ENCODE measurements at places on chromosomes 4 and X.

DNA sequence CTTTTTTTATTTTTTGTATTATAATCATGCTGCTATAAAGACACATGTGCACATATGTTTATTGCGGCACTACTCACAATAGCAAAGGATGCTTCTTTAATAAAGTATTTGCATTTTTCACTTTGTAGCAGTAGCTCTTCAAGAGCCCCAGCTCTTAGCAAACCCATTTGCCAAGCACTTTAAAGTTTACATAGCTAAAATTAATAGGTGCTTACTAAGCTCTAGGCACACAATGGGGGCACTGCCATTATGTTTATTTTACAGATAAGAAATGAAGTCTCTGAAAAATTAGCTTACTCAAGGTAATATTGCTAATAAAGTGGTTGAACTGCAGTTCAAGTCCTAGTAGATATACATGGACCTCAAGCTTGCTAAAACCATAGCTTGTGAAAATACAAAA is 230.3 kb upstream of the ARHGAP24 start:
- no peak for DNase-seq

DNA sequence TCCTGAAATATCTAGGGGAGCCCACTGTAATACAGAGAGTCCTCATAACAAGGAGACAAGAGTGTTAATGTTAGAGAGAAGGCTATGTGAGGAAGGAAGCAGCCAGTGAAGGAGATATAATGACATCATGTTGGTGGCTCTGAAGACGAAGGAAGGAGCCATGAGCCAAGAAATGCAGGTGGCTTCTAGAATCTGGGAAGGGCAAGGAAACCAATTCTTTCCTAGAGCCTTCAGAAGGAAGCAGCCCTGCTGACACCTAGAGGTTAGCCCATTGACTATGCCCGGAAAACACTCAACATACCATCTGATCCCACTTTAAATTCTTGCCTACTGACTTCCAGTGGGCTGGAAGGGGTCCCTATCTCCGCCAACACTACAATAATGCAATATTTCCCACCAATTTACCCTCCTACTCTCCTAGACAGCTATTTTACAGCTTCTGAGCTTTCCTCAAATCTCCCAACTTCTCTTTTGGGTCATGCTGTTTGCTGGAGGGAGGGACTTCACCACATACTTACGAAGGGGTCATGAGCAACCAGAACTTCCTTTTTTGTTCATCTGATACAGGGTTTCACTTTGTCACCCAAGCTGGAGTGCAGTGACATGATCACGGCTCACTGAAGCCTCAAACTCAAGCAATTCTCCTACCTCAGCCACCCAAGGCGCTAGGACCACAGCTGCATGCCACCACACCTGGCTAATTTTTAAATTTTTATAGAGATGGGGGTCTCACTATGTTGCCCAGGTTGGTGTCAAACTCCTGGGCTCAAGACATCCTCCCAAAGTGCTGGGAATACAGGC is 25.2 kb upstream of the G3BP2 start:
- no peak for DNase-seq

DNA sequence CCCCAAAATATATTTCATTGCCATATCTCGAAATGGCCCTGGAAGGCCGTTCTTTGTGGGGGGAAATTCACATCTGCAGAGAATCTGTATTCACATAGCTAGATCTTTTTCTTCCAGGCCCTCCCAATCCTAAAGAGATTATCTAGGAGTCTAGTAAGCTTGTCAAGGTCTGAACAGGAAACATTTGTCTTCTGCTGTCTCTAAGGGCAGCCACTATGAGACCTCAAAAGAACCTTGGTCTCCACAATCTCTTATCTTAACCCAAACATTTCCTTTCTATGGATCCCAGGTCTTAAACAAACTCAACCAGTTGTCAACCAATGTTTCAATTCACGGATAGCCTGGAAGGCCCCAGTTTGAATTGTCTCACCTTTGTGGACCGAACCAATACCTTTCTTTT is 45.0 kb downstream of the CRLF2 start:
- DNase-seq, result no peak

- peak; percentile 20 for DNase-seq
These were observed 6.3 kb downstream of the TKTL2 start for GRCh38 chr4:163467082-163467770.

- no peak for DNase-seq
These were observed 50.9 kb downstream of the TSC22D3 start for GRCh38 chrX:107724653-107725052.

- no peak for DNase-seq
These were observed 26.9 kb downstream of the ARFIP1 start for GRCh38 chr4:152806501-152807125.

GRCh38 chrX:51026862-51027261 is 116.3 kb downstream of the BMP15 start:
- no peak for DNase-seq

- no peak for DNase-seq
These were observed 291.8 kb downstream of the FBXW7 start for GRCh38 chr4:152243896-152244595.

DNA sequence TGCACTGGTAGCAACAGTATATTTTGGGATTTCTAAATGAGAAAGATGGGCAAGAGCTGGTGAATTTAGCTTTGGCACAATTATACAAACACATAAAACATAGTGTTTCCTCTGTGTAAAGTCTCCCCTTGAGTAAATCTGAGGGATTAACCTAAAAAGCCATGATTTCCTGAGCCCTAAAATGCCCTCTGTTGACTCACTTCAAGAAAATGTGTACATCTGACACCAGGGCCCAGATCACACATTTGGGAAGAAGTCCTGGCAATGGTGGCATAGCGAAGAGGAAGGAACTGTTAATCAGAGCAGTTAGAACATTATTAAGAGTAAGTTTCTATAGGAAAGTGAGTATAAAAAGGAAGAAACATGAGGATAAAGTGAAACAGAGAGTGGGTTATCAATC is 338.5 kb downstream of the SPOCK3 start:
- DNase-seq, result no peak

GRCh38 chr4:137659431-137659830 is 127.1 kb upstream of the PCDH18 start:
- DNase-seq, result no peak

GRCh38 chr4:8405516-8405875 is 35.0 kb downstream of the ACOX3 start:
- no peak for DNase-seq

DNA sequence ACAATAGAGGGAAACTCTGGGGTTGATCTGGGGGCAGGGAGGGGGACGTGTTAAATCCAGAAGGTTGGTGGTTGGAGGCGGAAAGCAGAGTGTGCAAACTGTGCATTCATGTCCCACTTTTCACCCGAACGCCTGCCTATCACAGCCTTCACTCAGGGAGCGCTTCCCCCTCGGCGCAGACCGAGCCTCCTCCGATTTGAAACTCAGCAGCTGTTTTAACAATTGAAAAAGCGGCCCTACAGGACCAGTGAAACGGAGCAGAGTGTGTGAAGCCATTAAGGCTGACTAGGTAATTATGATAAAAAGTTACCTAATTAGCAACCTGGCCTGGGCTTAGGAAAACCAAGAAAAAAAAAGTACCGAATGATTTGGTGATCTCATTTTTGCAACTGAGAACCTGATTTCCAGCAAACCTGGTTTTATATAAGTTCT is 685 bp upstream of the NDNF start:
- no peak for DNase-seq

GRCh38 chr4:150049682-150050081 is 28.6 kb upstream of the DCLK2 start:
- DNase-seq, result no peak

- no peak for DNase-seq
These were observed 41.7 kb upstream of the TSPAN7 start for GRCh38 chrX:38519651-38520050.

DNA sequence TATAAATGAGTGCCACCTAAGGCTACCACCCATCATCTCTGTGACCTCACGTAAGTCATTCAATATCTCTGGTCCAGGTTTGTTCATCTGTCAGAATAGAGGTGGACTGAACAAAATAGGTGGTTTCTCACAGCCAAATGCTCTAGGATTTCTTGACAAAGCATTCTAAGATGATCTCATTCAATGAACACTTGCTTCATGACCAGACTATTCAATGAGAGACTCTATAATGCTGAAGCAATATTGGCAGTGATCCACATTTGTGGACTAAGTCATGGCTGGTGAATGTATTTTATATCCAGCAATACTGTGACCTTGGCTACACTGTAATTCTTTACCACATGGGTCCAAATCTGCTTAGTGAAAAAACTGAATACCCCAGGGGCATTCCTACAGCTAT is 37.9 kb downstream of the LDB2 start:
- DNase-seq, result peak; percentile 10

DNA sequence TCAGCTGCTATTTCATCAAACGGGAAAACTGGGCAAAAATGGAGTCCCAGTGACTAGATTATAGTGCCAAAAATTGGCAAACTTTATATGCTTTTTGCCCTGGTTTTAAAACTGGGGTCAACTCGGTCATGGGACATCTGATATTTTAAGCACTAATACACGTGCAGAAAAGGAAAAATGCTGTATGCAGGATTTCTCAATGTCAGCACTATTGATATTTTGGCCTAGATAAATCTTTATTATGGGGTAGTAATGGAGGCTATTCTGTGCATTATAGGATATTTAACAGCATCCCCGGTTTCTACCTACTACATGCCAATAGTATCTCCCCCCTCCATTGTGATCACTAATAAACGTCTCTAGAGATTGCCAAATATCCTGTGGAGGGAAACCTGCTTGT is 870.9 kb upstream of the IGFBP7 start:
- DNase-seq, result no peak

DNA sequence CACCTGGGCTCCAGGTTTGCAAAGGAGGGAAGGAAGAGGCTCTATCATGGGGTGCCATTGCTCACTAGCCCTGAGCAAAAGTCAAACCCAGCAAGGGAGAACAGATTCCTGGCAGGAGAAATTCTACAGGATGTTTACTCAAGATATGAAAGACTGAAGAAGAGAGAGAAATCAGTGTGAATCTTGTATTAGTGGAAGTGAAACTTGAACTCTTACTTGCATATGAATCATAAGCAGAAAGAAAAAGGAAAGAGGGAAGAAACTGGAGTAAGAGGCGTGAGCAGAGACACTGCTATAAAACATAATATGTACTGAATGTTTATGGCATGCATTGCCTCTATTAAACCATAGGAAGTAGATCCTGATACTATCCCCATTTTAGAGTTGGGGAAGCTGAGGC is 60.9 kb downstream of the C4orf46 start:
- DNase-seq, result peak; percentile 36

GRCh38 chrX:153564047-153564606 is 34.8 kb downstream of the CCNQ start:
- no peak for DNase-seq

DNA sequence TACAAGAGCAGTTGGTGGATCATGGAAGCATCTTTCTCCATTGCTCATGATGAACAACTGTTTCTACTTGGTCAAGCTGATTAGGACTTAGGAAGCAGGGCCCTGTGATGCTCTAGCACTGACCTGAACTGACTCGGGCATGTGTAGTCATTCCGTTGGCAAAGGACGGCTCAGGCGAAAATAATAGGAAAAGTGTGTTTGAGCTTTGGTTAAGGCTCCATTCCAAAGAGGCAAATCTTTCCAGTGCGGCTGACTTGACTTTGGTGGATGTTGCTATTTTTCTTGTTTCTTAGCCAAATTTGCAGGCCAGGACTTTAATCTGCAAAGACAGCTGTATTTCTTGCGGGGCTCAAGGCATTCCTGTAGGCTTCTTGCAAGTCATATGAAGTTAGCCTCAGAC is 39.5 kb downstream of the ZNF518B start:
- no peak for DNase-seq

DNA sequence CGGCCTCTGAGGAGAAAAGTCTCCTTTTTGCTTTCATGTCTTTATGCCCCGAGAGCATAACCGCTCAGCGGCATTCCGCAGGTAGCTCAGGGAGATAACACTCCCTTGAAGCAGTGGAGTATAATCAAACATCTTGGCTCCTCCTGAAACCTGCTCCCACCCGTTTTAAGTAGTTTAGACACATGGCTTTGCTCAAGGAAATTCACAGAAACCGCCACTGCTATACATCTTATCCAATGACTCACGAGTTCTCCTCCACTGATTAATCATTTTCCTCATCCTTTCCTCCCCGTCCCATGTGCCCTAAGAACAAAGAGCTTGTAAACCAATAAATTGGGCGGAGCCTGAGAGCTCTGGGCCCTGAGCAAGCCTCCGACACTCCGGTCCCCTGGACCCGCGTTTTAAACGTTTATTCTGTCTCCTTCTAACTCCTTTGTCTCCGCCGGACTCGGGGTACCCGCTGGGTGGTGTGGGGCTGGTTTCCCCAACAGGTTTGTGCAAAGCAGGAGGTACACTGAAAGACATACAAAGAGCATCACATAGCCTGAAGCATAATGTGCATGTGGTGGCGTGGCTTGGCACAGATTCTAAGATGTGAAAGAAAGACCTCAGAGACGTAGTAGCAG is 401.2 kb downstream of the TLL1 start:
- DNase-seq, result peak; percentile 35

GRCh38 chrX:24934279-24934678 is 81.5 kb downstream of the ARX start:
- DNase-seq, result no peak

DNA sequence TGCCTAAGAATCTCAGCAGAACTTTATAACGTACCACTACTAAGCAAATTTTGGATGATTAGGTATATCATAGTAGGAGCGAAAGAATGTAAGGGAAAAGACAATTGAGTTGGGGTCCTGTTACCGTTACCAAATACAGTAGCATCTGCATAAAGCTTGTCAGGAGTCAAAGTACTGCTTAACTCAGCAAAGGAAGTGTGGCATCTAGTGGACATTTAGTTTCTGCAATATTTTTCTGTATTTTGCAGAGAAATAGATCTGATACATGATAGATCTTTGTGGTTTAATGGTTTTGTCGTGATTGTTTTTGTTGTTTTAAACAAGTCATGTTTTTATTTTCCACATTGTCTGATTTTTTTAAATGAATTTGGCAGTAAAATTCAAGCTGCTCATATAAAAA is 81.0 kb upstream of the SMARCAD1 start:
- peak; percentile 18 for DNase-seq

GRCh38 chrX:130055103-130055502 is 55.2 kb downstream of the ELF4 start:
- no peak for DNase-seq

GRCh38 chrX:135707880-135708279 is 5.6 kb upstream of the CT45A1 start:
- no peak for DNase-seq

- DNase-seq, result peak; percentile 73
These were observed 142.4 kb downstream of the TSPAN5 start for GRCh38 chr4:98516042-98516440.

- peak; percentile 96 for DNase-seq
These were observed 158.2 kb upstream of the DDIT4L start for GRCh38 chr4:100348473-100348872.

- DNase-seq, result no peak
These were observed 6.6 kb upstream of the PTPN13 start for GRCh38 chr4:86587381-86588140.

DNA sequence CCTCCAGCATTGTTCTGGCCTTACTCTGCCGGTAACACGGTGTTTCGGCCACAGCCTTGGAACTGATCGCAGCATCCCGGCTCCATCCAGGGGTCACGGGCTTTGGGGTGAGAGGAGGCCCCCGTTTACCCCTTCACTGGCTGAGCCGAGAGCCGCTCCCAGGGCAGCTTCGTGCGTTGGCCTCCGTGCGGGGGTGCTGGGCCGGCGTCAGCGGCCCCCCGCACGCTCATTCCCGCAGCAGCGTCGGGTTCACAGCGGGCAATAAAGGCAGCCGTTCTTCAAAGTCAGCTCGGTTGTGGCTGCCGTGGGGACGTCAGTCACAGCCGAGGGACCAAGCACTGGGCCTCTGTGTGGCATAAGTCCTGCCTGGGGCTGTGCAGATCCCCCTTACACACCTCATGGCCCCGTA is 25.3 kb upstream of the PLCXD1 start:
- DNase-seq, result no peak

GRCh38 chr4:172578712-172579111 is 589.9 kb upstream of the GALNT7 start:
- no peak for DNase-seq

- DNase-seq, result no peak
These were observed 21.1 kb downstream of the TDO2 start for GRCh38 chr4:155924637-155925036.

Data from epithelial cell of esophagus (primary cell).